ENCODE measurements at places on chromosomes 13 and 19.

GRCh38 chr13:78701383-78701782 lies 42.4 kb upstream of the OBI1 start:
- peak; percentile 3 for DNase-seq

GRCh38 chr19:50340331-50340730 lies 11.2 kb upstream of the KCNC3 start:
- DNase-seq = no peak

- DNase-seq = no peak
These were observed 5.8 kb downstream of the AKAP11 start for GRCh38 chr13:42277618-42278276.

GRCh38 chr13:18996627-18997051 lies 185.0 kb downstream of the TUBA3C start:
- no peak for DNase-seq

GRCh38 chr19:12838182-12838885 lies at the start of gene MAST1:
TSS of gene MAST1 (plus strand) at chr19:12838515. CDS start at chr19:12838573, 58 bp downstream.
- no peak for DNase-seq

GRCh38 chr13:50800091-50800739 lies 43.3 kb downstream of the DLEU7 start:
- no peak for DNase-seq

DNA sequence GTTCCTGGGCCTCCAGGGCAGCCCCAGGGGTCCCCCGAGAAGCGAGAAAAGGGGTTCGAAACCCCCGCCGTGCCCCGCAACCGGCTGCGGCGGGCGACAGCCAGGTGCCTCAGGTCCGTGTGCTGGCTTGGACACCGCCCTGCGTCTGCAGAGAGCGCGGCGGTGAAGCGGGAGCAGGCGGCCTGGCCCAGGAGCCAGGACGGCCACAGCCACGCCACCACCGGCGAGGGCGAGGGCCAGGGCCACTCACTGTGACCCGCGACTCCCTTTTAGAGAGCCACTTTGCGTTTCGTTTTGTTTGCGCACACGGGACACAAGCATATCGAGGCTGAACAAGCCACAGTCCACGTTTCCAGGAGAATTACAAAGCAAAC lies 110.4 kb downstream of the CRYL1 start:
- no peak for DNase-seq

DNA sequence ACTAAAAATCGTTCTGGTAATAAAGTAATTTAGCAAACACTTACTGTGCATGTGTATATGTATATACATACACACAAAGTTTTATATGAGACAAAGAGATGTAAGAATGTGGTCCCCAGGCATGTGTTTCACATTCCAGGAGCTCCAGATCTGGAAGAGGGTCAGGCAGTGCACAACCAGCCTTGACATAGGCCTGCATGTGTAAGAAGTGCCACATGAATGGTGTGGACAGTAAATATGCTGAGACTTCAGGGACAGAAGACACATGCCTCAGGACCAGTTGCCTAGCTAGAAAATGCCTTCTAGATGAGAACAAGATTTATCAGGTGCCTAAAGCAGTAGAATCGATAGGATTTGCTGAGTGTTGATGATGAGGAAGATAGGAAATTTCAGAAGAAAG lies 76.4 kb downstream of the FRY start:
- DNase-seq = no peak

- DNase-seq = no peak
These were observed 12.9 kb downstream of the PIN1 start for GRCh38 chr19:9848060-9848459.

GRCh38 chr13:85284349-85284748 lies 514.9 kb downstream of the SLITRK6 start:
- no peak for DNase-seq

- no peak for DNase-seq
These were observed 8.4 kb downstream of the CPT1C start for GRCh38 chr19:49699364-49699763.

DNA sequence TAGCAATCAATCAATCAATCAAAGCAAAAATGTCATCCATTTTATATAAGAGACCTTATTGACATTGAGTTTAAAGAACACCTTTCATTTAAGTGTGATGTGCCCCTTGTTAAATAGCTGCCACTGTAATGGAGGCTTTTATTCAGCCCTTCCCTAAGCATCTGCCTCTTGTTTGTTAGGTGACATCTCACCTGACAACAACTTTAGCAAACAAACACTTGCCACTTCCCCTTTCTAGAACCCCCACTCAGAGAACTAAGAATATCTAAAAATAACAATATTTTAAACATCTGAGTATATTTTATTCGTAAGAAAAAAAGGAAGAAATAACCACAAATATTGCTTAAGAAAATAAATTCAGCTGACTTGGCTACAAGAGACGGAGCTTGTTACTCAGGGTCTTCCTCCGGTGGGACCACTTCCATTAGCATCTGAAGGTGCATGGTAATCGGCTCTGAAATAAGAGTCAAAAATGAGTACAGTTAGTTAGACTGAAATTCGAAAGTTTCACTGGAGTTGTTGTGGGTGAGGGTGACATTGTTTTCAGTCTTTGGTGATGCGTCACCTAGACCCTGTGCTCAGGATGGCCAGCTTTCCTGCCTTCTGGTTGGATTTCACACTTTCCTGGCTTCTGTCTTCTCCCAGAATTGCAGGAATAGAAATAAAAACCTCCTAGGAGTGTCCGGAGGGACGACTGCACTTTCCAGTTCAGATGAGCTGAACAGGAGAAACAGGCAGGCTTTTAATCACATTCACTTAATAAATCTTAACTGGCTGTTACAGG lies 39.1 kb downstream of the SLC7A9 start:
- peak; percentile 19 for DNase-seq

DNA sequence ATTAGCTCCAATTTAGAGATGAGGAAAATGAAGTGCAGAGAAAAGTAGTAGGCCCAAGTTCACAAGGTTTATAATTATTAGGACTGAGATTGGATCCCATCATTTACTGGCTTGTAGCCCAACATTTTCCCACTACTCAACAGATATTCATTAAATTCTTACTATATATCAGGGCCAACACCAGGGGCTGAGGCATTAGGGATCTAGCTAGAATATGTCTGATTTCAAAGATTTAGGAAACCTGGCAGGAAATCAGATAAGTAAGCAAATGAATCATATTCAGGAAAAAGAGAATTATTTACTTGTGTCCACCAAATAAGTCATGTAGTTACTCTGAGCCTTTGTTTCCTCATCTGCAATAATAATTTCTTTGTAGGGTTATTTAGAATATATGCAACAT lies 94.3 kb downstream of the OXGR1 start:
- DNase-seq = no peak

- DNase-seq = no peak
These were observed 138.6 kb downstream of the KCNRG start for GRCh38 chr13:50153876-50154275.

DNA sequence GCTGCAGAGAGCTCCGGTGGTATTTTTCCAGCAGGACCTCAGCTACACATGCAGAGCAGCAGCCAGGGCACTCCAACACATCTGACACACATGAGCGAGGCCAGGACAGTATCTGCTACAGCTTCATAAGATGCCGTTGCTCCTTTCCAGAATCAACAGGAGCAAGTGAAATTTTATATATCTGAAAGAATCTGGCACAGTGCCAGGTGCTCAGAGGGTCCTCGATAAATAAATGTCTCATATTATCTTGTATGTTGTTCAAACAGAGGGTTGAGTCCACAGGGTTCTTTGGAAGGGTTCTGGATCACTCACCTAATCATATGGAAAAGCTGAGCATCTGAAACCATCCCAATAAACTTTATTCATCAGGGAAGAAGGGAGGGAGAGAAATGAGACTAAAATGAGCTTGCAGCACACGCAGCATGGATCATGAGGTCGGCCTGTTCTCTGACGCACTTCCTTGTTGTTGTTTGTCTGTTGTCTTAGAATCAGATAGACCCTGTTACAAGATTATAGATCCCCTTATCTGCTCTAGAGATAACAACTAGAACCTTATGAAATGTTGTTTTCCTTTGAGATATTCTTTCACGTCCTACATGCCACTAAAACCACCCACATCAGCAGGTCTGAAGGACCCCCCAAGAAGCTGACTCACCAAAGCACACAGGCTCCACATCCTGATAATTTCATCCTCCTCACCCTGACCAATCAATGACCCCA lies 3.2 kb upstream of the METTL21C start:
- DNase-seq = no peak

GRCh38 chr13:76969488-76970365 lies 21.4 kb downstream of the ACOD1 start:
- peak; percentile 8 for DNase-seq

DNA sequence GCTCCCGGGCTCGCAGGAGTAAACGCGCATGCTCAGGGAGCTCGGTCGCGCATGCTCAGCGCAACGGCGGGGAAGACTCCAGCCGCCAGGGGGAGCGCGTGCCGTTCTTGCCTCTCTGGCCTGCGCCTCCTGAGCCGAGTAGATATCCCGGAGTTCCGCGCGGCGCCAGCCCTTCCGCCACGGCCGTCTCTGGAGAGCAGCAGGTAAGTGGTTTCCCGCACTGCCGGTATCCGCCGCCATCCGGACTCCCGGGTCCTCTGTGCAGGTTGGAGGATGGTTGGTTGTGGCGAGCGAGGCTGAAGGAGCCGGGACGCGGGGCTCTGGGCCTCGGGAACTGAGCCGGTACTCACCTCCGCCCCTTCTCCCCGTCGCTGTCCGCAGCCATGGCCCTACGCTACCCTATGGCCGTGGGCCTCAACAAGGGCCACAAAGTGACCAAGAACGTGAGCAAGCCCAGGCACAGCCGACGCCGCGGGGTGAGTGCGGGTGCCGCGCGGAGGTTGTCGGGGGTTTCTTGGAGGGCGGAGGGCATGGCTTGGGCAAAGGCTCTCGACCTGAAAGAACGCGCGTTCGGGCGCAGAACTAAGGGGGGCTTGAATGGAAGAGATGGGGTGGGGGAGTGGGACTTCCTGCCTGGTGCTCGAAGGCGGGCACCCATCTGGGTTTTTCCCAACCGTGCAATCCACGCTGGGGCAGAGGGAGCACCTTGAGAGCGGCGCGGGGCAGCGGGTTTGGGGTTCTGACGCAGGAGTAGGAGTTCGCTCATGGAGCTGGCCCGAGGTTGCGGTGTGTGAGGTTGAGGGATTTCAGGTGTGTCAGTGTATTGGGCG lies at the start of gene RPL36:
TSS of gene RPL36 (plus strand) at position 171 of the 830 bp plus-strand sequence. CDS start at position 384, 213 bp downstream.
- peak; percentile 75 for DNase-seq

DNA sequence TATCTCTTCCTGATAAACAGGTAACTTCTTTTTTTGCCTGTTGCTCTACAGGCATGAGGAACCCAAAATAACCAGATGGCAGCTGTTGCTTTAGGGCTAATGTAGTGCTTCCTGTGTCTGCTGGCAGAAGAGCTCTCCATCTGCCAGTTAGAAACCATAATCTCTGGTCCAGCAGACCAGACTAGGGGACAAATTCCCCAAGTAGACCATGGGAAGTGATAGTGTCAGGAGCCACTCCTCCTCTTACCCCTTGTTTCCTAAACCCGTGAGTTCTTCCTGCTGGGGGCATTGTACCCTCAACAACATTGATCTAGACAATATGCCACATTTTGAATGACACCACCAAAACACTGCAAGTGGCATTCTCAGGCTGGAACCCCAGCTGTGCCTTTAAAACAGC lies 135.9 kb downstream of the DLEU7 start:
- DNase-seq = no peak

DNA sequence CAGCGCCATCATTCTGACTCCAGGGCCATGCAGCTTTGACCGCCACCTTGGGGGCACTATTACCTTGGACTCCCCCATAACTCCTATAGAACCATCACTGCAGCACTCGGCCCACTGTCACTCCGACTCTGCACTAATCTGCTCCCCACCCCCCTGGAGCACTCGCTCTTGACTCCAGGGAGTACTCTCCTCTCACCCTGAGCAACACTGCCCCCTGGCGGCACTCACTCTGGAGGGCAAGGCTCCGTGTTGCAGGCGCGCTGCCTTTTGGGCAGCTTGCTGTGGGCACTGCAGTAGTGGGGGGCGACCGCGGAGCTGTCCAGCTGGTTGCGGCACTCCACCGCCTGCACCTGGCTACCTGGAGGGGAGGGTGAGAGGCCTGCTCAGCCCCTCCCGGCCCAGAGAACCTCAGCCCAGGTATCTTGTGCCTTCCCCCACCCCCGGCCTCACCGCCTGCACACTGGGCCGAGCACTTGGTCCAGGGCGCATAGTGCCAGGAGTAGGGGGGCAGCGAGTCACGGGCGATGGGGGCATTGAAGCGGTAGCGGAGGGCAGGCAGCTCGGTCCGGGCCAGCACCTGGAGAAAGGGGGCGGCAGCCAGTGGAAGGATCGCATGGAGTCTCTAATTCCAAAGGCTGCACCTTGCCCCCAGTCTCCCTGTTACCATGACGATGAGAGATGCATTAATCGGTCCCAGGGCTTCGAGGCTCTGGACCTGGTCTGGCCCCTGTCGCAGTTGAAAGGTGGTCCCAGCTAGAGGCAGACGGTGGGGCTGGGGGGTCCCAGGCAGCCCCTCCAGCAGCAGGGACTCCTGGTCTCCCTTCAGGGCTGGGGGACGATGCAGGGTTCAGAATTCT lies 8.9 kb upstream of the MYO1F start:
- no peak for DNase-seq

DNA sequence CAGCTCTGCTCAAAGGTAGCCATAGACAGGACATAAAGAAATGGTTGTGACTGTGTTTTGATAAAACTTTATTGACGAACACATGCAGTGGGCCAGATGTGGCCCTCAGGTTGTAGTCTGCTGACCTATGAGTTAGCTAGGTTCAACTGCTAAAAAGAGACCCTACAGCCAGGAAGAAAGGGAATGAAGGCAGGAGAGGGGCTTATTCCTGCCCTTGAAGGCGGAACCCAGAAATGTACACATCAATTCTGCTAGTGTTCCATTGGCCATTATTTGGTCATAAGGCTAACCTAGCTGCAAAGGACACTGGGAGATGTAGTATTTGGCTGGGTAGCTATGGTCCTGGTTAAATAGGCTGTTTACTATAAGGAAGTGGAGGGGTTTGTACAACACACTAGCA lies 18.0 kb downstream of the APBA3 start:
- DNase-seq = no peak

GRCh38 chr19:2353159-2353886 lies 6.7 kb upstream of the TMPRSS9 start:
- DNase-seq = no peak

DNA sequence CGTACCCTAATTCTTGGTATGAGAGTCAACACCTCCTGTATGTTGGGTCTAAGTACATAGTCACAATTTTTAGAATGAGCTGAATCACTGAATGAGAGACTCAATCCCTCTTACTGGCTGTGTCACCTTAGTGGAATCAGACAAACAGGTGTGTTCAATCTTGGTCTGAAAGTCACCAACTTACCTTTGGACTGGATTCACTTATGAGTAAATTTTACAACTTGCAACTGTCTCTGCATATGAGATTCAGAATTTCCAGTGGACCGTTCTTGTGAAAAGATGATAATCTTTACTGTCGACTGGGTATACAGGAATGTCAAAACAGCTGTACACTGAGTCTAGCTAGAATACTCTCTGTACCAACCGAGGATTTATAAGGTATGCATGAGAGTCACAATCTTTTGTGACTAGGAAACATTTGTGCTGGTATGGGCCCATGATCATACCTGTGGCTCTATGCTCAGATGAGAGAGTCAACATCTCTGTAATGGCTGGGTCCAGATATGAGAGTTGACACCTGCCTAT lies 5.9 kb upstream of the ZNF91 start:
- no peak for DNase-seq

DNA sequence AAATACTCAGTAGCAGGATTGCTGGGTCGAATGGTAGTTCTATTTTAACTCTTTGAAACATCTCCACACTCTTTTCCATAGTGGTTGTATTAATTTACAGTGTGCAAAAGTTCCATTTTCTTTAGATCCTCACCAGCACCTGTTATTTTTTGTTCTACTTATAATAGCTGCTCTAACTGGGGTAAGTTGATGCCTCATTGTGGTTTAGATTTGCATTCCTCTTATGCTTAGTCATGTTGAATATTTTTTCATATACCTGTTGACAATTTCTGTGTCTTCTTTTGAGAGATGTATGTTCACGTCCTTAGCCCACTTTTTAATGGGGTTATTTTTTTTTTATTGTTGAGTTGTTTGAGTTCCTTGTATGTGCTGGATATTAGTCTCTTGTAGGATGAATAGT lies 144.6 kb downstream of the NBEA start:
- no peak for DNase-seq
